ENCODE measurements at places on chromosomes 13 and 19. TPM values are rescaled to one million over a fixed set of nuclear protein-coding genes. Genes with fewer than 3 reads are reported as not detected.

GPR183 gene
- polyA plus RNA-seq, result 0.10 TPM

SMIM7 gene
- 69.2 TPM for polyA plus RNA-seq

DNA sequence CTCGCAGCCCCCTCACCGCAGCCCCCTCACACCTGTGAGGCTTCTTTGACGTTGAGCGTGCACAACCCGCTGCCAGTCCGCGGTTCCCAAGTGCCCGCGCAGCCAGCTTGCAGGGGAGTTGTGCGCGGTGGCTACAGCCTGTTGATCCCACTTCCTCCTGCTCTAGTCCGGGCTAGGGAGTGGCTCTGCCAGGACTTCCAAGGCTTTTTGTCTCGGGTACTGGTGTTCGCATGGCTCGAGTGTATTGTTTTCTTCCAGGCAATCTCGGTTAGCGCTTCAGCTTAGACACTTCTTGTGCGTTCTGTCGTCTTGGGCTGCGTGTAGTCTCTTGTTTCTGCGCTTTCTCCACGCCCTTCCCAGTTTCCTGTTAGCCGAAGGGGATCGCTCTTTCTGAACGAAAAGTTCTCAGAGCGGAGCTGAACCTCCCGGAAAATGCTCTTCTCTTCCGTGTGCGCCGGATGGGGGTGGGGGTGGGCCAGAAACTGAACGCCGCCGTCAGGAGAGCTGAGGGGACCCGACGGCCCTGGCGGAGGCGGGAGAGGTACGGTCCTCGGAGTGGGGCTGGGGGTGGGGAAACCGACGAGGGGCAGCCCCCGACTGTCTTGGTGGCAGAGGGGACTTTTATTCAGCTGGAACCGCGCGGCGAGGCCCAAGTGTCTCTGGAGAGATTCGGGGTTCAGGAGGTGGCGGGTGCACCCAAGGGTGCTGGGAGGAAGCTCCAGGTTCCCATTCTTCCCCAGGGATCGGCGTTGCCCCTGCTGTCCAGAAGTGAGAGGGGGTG is 697 bp upstream of the DGKH start:
- no peaks in the 10 kb centered on the region for H3K27me3 ChIP-seq
- peaks cover 20% of the 10 kb centered on the region for H3K4me1 ChIP-seq
- peak overlapping the region; percentile 91 for H3K4me3 ChIP-seq
- H3K27ac ChIP-seq, result peak overlapping the region; percentile 77

DNA sequence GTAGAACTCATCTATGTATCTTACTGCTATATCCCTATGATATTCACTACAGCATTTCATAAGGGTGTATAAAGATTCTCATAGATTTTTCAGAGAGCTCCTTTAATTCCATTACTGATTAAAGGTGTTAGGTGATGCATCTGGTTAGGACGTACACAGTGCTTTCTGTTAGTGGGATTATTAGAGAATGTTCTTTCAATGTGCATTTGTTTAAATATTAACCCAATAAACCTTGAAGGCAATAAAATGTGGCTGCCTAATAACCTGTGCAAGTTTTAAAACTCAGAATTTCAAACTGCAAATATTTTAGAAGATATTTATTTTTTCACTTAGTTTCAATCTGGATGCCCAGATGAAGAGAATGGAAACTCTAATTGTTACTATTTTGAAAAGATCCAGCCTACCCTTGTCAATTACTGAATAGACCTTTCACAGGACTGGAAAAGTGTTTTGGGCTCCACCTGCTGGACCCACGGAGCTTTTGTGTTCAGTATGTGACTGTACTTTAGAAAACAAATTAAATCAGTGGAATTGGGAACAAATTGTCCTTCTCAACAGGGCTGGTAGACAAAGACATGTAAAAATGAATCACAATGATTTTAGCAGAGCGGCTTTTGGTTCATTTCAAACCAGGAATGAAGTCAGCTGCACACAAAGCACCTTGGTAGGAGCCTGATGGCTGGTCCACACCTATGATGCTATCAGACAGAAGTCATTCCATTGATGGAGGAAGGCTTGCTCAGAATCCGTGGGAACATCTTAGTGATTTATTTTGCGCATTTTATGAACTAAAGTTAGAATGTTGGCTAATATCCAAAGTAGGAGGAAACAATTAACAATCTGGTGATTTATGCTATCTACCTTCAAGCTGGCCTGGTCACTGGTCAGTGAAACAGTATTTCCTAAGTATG is 89.4 kb upstream of the RAP2A start:
- no peak for DNase-seq
- H3K27me3 ChIP-seq, result no peaks in the 10 kb centered on the region
- H3K4me1 ChIP-seq, result no peaks in the 10 kb centered on the region
- peaks cover 23% of the 10 kb centered on the region for H3K36me3 ChIP-seq
- H3K27ac ChIP-seq, result no peak overlapping the region

DNA sequence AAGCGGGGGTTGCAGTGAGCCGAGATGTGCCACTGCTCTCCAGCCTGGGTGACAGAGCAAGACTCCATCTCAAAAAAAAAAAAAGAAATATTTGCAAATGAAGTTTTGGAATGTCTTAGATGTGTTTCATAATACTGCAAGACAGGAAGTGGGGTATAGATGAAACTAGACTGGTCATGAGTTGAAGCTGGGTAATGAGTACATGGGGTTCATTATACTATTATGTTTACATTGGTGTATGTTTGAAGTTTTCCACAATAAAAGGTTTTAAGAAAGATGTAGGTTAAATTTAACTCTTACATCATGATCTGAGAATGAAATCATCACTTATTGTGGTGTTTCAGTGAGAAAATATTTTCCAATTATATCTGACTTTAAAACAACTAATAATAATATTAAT is 19.0 kb downstream of the FNDC3A start:
- no peak for DNase-seq
- H3K4me3 ChIP-seq, result no peak overlapping the region

FOXO1 gene
- polyA plus RNA-seq, result 5.9 TPM

ZNF880 gene
- 23.9 TPM for polyA plus RNA-seq

- no peak for DNase-seq
- H3K4me3 ChIP-seq, result no peak overlapping the region
- H3K27me3 ChIP-seq, result no peaks in the 10 kb centered on the region
- H3K4me1 ChIP-seq, result no peaks in the 10 kb centered on the region
- no peaks in the 10 kb centered on the region for H3K36me3 ChIP-seq
- no peak overlapping the region for H3K27ac ChIP-seq
These were observed 103.1 kb upstream of the RNF113B start for GRCh38 chr13:98280176-98280510.

- no peak overlapping the region for H3K27ac ChIP-seq
- H3K27me3 ChIP-seq, result no peaks in the 10 kb centered on the region
- DNase-seq, result no peak
These were observed 41.4 kb downstream of the UQCRFS1 start for GRCh38 chr19:29171525-29171924.

DNA sequence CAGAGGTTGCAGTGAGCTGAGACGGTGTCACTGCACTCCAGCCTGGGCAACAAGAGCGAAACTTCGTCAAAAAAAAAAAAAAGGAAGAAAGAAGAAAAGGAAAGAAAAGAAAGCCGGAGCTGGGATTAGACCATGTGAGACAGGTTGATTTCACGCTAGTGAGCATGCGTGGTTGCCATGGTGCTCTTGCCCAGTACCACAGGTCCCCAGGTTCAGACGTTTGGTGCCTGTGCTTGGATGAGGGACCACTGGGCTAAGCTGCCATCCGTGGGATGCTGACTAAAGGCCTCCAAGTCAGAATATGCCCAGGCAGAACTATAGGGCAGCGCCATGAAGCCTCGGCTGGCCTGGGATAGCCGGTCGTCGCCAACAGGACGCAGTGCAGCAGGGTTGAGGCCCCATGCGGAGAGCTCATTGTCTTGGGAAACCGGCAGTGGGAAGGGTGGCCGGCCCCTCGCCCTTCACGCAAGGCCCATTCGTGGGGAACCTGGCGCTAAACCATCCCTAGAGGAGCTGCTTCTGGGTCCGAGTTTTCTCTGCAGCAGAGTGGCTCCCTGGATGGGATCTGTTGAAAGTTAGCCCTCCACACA is 7.2 kb upstream of the TEX101 start:
- DNase-seq, result no peak
- no peaks in the 10 kb centered on the region for H3K27me3 ChIP-seq
- H3K36me3 ChIP-seq, result no peaks in the 10 kb centered on the region
- no peaks in the 10 kb centered on the region for H3K4me1 ChIP-seq

DNA sequence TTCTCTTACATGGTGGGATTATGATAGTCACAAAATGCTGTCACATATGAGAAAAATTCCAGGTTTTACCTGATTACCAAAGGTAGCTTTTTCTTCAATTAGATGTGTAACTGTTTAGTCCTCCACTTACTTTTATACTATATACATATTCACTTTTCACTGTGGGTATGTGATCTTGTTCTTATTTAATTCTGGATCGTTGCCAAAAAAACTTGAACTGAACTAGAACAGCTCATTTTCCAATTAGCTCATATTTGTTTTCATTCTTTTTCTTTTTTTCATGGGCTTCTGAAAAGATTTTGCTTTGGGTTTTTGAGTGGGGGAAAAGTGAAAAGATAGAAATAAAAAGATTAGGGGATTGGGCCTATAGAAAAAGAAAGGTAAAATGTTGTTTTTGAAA is 291.9 kb downstream of the NDFIP2 start:
- no peak overlapping the region for H3K4me3 ChIP-seq

MYBPC2 gene
- polyA plus RNA-seq, result not detected

ANKLE1 gene
- 0.41 TPM for polyA plus RNA-seq

GRCh38 chr19:29855087-29855486 is 43.3 kb downstream of the CCNE1 start:
- no peak overlapping the region for H3K27ac ChIP-seq
- no peak overlapping the region for H3K4me3 ChIP-seq
- H3K4me1 ChIP-seq, result no peaks in the 10 kb centered on the region
- H3K36me3 ChIP-seq, result no peaks in the 10 kb centered on the region

IQCN gene
- polyA plus RNA-seq, result not detected

DNA sequence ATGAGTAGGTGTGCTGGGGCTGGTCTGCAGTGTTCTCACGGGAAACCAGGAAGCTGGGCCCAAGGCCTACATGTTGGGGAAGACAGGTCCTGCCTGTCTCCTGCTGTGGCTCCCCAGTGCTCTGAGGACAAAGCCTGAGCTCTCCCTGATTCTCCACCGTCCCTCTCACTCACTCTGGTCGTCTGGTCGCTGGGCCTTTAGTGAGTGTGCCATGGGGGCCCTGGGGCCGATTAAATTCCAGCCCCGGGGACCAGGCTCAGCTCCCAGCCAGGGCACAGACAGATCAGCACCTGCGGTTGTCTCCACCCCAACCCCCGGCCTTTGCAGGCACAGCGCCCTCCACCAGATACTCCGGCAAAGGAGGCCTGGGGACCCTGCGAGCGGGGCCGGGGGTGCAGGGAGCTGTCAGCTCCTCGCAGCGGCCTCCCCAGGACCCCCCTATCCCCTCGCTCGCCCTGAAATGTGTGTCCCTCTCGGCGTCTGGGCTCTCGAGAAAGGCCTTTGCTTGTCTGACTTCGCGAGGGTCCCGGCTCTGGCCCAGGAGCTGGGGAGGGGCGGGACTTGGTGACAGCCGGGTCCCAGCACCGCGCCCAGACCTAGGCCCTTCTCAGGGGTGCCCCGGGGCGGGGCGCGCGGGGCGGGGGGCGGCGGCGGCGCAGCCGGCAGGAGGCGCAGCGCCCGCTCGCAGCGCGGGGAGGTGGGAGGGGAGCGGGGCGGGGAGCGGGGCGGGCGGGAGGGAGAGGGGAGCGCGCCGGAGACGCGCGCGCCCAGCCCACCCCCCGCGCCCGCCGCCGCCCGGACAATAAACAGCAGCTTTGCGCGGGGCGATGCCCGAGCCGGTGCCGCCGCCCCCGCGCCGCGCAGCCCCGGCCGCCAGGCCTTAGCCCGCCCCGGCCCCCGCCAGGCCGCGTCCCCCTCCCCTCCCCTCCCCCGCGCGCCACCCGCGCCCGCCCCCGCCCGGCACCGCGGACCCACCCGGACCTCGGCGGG is at the start of gene PALM:
Gene PALM (plus strand): TSS at position 782 of the 990 bp plus-strand sequence. CDS start 212 bp downstream, outside the sequence.
- no peak within 1 kb of the TSS for H3K4me3 ChIP-seq
- no peaks in the 10 kb centered on the region for H3K4me1 ChIP-seq
- no peaks in the 10 kb centered on the region for H3K36me3 ChIP-seq
- H3K27me3 ChIP-seq, result peaks cover 42% of the 10 kb centered on the region
- no peak within 1 kb of the TSS for H3K27ac ChIP-seq

DNA sequence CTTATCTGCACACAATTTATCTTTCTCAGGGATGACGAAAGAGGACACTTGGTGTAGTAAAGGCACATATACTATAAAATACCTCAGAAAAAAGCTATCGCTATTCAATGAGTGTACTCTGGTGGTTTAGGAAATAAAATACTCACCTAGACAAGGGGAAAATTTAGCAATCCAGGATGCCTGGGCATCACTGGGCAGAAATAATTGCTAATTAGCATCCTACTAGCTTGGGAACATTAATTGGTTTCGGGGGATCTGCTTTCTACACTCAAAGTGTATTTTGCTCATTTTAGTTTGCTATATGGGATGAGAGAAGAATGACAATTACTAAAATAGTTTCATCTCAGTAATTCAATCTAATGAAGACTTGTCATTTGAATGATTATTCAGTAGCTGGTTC is 60.3 kb downstream of the OLFM4 start:
- no peaks in the 10 kb centered on the region for H3K4me1 ChIP-seq
- no peaks in the 10 kb centered on the region for H3K36me3 ChIP-seq
- DNase-seq, result no peak
- no peaks in the 10 kb centered on the region for H3K27me3 ChIP-seq
- no peak overlapping the region for H3K4me3 ChIP-seq

GRCh38 chr13:51453207-51453958 is 547 bp upstream of the INTS6 start:
- peaks cover 8% of the 10 kb centered on the region for H3K36me3 ChIP-seq
- no peaks in the 10 kb centered on the region for H3K27me3 ChIP-seq
- H3K4me3 ChIP-seq, result peak overlapping the region; percentile 56
- peaks cover 11% of the 10 kb centered on the region for H3K4me1 ChIP-seq
- peak overlapping the region; percentile 92 for H3K27ac ChIP-seq
- no peak for DNase-seq

- DNase-seq, result no peak
- peaks cover 12% of the 10 kb centered on the region for H3K4me1 ChIP-seq
- H3K27ac ChIP-seq, result no peak overlapping the region
- no peaks in the 10 kb centered on the region for H3K27me3 ChIP-seq
- H3K36me3 ChIP-seq, result no peaks in the 10 kb centered on the region
These were observed 18.8 kb upstream of the MED4 start for GRCh38 chr13:48113756-48114130.

DNA sequence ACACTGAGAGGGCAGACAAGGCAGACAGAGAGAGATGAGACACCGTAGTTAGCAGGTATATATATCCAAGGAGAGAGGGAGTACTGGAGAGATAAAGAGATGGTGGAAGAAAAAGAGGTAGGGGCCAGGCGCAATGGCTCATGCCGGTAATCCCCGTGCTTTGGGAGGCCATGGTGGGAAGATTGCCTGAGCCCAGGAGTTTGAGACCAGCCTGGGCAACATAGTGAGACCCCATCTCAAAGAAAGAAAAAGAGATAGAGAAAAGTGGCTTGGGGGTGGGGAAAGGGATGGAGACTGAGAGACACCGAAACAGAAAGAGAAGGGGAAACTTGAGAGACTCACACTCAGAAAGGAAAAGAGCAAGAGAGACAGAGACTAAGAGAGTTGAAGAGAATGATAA is 2.5 kb downstream of the RAB4B start:
- no peak overlapping the region for H3K4me3 ChIP-seq
- H3K27me3 ChIP-seq, result no peaks in the 10 kb centered on the region
- no peak overlapping the region for H3K27ac ChIP-seq
- no peaks in the 10 kb centered on the region for H3K36me3 ChIP-seq
- peaks cover 12% of the 10 kb centered on the region for H3K4me1 ChIP-seq

- H3K4me1 ChIP-seq, result peaks cover 24% of the 10 kb centered on the region
- H3K27ac ChIP-seq, result peak overlapping the region; percentile 82
- peak; percentile 88 for DNase-seq
- no peaks in the 10 kb centered on the region for H3K27me3 ChIP-seq
- H3K36me3 ChIP-seq, result peaks cover 2% of the 10 kb centered on the region
- peak overlapping the region; percentile 4 for H3K4me3 ChIP-seq
These were observed 4.0 kb downstream of the TPGS1 start for GRCh38 chr19:511101-511851.
